ENCODE measurements at places on chromosomes 16 and 17. TPM values are rescaled to one million over a fixed set of nuclear protein-coding genes. Genes with fewer than 3 reads are reported as not detected.

The HAS3 gene
- total RNA-seq: 1.8 TPM

DNA sequence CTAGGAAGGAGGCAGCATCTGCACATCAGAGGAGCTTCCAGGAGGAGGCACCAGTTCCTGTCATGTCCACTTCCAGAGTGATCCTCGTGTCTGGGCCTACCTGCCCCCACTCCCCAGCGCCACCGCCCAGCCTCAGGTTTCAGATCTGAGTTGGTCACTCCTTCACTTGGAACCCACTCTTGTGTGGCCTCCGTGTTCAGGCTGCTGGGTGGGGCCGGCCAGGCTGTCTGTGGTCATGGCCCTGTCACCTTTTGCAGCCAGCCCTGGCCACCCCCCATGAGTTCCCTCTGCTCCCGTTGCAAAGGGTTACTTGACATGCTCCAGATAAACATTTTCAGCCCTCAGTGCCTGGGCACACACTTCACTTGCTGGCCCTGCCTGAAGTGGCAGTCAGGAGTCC is 26.6 kb upstream of the SPPL2C start:
- no peak overlapping the region for H3K27ac ChIP-seq
- no peaks in the 10 kb centered on the region for H3K27me3 ChIP-seq
- no peak for DNase-seq

The KRTAP3-1 gene
- total RNA-seq: not detected

The MT4 gene
- total RNA-seq: not detected

DNA sequence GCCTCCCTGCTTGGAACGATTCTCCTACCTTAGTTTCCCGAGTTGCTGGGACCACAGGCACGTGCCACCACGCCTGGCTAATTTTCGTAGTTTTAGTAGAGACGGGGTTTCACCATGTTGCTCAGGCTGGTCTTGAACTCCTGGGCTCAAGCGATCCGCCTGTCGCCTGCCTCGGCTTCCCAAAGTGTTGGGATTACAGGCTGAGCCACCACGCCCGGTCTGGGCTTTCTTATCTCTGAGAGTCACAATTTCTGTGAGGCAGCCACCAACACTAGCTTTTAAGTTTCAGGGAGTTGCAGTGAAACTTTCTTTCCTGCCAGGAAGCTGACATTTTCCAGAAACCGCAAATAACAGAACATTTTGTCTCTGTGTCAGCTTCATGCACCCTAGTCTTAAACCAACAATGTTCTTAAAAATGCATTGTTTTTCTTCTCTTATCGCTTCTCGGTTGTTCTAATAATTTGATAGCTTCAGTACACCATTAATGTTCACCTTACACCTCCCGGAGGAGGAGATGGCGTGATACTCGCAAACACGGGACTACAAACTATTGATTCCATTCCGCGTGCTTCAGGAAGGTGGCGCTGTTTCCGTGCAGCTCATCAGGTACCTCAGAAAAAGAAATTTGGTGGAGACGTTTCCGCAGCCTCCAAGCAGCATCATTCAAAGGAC is 7.4 kb upstream of the DHRS7B start:
- H3K27me3 ChIP-seq: peaks cover 2% of the 10 kb centered on the region
- H3K4me1 ChIP-seq: peaks cover 4% of the 10 kb centered on the region
- no peaks in the 10 kb centered on the region for H3K36me3 ChIP-seq
- H3K27ac ChIP-seq: no peak overlapping the region

DNA sequence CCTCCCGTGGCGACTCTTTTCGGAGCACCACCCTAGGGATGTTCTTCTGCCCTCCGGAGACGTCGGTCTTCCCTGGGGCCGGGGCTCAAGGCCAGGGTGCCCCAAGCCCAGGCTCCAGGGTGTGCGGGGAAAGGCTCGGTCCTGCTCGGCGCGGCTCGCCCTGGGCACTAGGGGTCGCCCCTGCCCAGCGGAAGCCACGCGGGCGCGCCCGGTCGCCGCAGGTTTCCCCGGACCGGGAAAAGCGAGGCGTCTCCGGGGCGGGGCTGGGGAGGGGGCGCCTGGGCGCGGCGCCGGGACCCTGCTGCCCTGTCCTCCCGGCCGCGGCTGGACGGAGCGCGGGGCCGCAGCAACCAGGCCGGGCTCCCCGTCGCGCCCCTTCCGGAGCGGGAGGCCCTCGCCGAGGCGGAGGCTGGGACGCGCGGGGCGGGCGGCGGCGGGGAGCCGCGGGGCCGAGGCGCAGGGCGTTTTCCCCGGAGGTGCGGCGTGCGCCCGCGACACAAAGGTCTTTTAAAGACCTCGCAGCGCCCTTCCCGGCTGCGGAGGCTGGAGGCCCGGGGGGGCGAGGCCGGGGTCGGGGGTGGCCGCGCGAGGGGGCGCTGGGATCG is 76.4 kb downstream of the MRC2 start:
- DNase-seq: peak; percentile 44
- H3K4me1 ChIP-seq: peaks cover 32% of the 10 kb centered on the region
- no peaks in the 10 kb centered on the region for H3K36me3 ChIP-seq
- H3K4me3 ChIP-seq: peak overlapping the region; percentile 23

DNA sequence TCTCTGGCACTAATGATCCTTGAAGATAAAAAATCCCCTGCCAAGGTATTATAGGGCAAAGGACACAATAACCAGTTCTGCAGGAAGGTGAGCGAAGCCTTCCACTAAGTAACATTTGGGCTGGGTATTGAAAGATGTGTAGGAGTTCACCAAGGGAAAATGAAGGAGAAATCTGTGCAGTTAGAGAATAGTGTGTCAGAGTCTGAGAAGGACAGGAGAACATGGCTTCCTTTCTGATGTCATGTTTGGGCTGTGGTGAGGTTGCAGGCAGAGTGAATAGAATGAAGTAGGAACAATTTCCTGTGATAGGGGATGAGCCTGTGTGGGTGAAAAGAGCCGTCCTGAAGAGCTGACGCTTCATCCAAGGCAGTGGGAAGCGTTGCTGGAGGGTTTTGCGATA is 24.1 kb upstream of the CIITA start:
- H3K4me1 ChIP-seq: no peaks in the 10 kb centered on the region
- no peak for DNase-seq
- no peak overlapping the region for H3K4me3 ChIP-seq
- no peaks in the 10 kb centered on the region for H3K27me3 ChIP-seq
- H3K27ac ChIP-seq: no peak overlapping the region

The CCNF gene
- 48.9 TPM for total RNA-seq

DNA sequence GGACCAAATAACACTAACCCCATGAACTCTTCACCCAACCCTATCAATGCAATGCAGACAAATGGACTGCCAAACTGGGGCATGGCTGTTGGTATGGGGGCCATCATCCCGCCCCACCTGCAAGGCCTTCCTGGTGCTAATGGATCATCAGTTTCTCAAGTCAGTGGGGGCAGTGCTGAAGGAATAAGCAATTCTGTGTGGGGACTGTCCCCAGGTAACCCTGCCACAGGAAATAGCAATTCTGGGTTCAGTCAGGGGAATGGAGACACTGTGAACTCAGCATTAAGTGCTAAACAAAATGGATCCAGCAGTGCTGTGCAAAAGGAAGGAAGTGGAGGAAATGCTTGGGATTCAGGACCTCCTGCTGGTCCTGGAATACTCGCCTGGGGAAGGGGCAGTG is 78.9 kb downstream of the TMC6 start:
- H3K27ac ChIP-seq: no peak overlapping the region
- H3K27me3 ChIP-seq: no peaks in the 10 kb centered on the region
- H3K4me3 ChIP-seq: no peak overlapping the region
- H3K36me3 ChIP-seq: peaks cover 21% of the 10 kb centered on the region

- H3K36me3 ChIP-seq: no peaks in the 10 kb centered on the region
- H3K4me3 ChIP-seq: no peak overlapping the region
- no peaks in the 10 kb centered on the region for H3K4me1 ChIP-seq
- DNase-seq: no peak
- no peaks in the 10 kb centered on the region for H3K27me3 ChIP-seq
These were observed 377.7 kb upstream of the CDH11 start for GRCh38 chr16:65499566-65499965.

DNA sequence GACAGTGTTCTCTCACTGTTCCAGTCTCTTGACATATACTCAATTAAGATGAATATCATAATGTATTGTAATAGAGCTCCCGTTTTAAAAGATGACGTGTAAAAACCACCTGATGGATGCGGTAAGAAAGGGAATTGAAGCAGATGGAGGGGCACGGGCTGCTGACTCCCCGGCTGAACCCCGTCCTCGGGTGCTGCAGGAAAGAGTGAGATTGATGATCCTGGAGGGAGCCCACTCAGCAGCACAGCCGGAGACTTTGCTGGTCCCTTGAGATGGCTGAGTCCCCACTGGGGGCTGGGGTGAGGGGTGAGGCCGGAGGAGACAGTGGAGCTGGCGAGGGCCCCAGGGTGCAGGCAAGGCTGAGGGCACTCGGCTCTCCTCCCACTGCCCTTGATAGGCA is 217.4 kb downstream of the RPTOR start:
- no peaks in the 10 kb centered on the region for H3K36me3 ChIP-seq
- no peaks in the 10 kb centered on the region for H3K27me3 ChIP-seq
- no peak for DNase-seq
- H3K27ac ChIP-seq: peak overlapping the region; percentile 78
- no peak overlapping the region for H3K4me3 ChIP-seq
- H3K4me1 ChIP-seq: peaks cover 59% of the 10 kb centered on the region

The ANKRD40CL gene
- not detected for total RNA-seq

The HOXB4 gene
- 13.1 TPM for total RNA-seq

GRCh38 chr17:32258383-32259140 is 7.1 kb upstream of the RHBDL3 start:
- H3K36me3 ChIP-seq: no peaks in the 10 kb centered on the region
- H3K27ac ChIP-seq: no peak overlapping the region
- peaks cover 2% of the 10 kb centered on the region for H3K4me1 ChIP-seq
- DNase-seq: no peak
- no peak overlapping the region for H3K4me3 ChIP-seq

DNA sequence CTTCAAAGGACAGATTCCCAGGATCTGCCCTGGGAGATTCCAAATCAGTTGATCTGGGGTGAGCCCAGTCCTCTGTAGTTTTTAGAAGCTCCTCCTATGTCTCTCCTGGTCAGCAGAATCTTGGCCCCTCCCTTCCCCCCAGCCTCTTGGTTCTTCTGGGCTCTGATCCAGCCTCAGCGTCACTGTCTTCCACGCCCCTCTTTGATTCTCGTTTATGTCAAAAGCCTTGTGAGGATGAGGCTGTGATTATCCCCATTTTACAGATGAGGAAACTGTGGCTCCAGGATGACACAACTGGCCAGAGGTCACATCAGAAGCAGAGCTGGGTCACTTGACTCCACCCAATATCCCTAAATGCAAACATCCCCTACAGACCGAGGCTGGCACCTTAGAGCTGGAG is 840 bp upstream of the CDH5 start:
- H3K4me1 ChIP-seq: peaks cover 81% of the 10 kb centered on the region
- peaks cover 6% of the 10 kb centered on the region for H3K36me3 ChIP-seq
- no peaks in the 10 kb centered on the region for H3K27me3 ChIP-seq
- DNase-seq: peak; percentile 80

The SLFN14 gene
- not detected for total RNA-seq

The TP53TG3D gene
- total RNA-seq: not detected

- H3K4me1 ChIP-seq: peaks cover 20% of the 10 kb centered on the region
- peaks cover 13% of the 10 kb centered on the region for H3K27me3 ChIP-seq
- DNase-seq: peak; percentile 72
- no peak overlapping the region for H3K27ac ChIP-seq
These were observed 972 bp downstream of the RSAD1 start for GRCh38 chr17:50479522-50480141.

GRCh38 chr16:67177743-67178699 is 5.7 kb downstream of the MATCAP1 start:
- DNase-seq: peak; percentile 42
- H3K4me1 ChIP-seq: peaks cover 35% of the 10 kb centered on the region
- no peaks in the 10 kb centered on the region for H3K36me3 ChIP-seq
- peak overlapping the region; percentile 21 for H3K4me3 ChIP-seq
- H3K27me3 ChIP-seq: no peaks in the 10 kb centered on the region

- no peak overlapping the region for H3K4me3 ChIP-seq
- H3K27me3 ChIP-seq: no peaks in the 10 kb centered on the region
- no peak for DNase-seq
- no peaks in the 10 kb centered on the region for H3K4me1 ChIP-seq
- H3K27ac ChIP-seq: no peak overlapping the region
- H3K36me3 ChIP-seq: no peaks in the 10 kb centered on the region
These were observed 154.1 kb downstream of the STX8 start for GRCh38 chr17:9421525-9421924.

DNA sequence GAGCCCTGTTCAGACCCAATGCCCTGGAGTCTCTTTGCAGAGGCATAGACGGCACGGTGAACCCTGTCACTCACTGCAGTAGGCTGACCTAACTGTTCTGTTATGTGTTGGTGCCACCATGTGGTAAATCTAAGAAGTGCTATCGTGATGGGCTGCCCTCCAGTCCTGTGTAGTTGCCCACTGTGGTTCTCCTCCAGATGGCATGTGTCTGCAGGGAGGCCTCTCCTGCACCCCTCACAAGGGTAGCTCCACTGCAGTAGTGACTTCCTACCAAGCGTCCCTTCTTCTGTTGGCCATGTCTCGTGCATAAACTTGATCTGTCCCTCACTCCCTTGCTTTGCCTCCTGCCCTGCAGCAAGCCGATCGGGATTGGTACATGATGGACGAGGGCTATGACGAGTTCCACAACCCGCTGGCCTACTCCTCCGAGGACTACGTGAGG is 5.8 kb downstream of the DHX38 start:
- peaks cover 10% of the 10 kb centered on the region for H3K4me1 ChIP-seq
- no peak overlapping the region for H3K4me3 ChIP-seq
- no peaks in the 10 kb centered on the region for H3K27me3 ChIP-seq
- no peak overlapping the region for H3K27ac ChIP-seq
- peaks cover 15% of the 10 kb centered on the region for H3K36me3 ChIP-seq
